Caco-2 (cell line): ENCODE measurements at places on chromosomes 5 and 9.
A peak's percentile ranks its signal among the peaks of the same experiment; 100 is the strongest.

GRCh38 chr9:3035579-3036332, 191.9 kb upstream of the PUM3 start:
- H3K27ac ChIP-seq: no peak overlapping the region
- no peaks in the 10 kb centered on the region for H3K36me3 ChIP-seq
- no peak for DNase-seq
- no peaks in the 10 kb centered on the region for H3K4me1 ChIP-seq

DNA sequence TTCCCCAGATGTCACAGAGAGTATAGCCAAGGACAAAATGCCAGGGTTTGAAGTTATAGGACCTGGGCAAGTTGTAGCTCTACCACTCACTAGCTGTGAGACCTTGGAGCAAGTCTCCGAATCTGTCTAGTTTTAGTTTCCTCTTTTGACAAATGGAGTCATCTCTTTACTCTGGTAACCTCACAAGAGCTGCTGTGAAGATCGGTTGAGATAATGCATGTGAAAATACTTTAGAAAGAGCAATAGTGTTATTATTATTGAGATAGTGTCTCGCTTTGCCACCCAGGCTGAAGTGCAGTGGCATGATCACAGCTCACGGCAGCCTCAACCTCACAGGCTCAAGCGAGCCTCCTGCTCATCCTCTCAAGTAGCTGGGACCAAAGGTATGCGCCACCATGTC, 117.9 kb upstream of the NR5A1 start:
- no peak overlapping the region for H3K27ac ChIP-seq
- no peaks in the 10 kb centered on the region for H3K36me3 ChIP-seq
- H3K4me3 ChIP-seq: no peak overlapping the region

DNA sequence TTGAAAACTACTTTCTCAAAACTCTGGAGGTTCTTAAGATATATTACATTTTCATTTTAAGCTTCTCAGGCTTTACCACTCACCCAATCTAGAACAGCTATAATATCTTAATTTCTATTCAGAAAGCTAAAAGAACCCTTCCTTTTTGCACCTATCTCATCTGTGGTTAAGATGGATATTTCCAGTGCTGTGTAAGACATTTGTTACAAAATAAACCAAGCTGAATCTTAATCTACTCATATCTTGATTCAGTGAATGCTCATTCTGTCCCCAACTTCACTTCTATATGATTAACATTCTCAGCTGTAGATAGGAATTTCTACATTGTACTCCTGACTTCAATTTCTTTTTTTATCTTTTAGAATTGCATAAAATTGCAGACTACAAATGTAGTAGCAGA, 15.0 kb downstream of the ABHD17B start:
- no peak for DNase-seq

GRCh38 chr5:124592891-124593290, 153.5 kb downstream of the ZNF608 start:
- no peaks in the 10 kb centered on the region for H3K27me3 ChIP-seq
- no peaks in the 10 kb centered on the region for H3K36me3 ChIP-seq
- H3K4me3 ChIP-seq: no peak overlapping the region

- no peaks in the 10 kb centered on the region for H3K27me3 ChIP-seq
- DNase-seq: no peak
- H3K27ac ChIP-seq: no peak overlapping the region
- no peaks in the 10 kb centered on the region for H3K36me3 ChIP-seq
- H3K4me1 ChIP-seq: peaks cover 25% of the 10 kb centered on the region
- H3K4me3 ChIP-seq: no peak overlapping the region
Measured at GRCh38 chr5:59094864-59095263, 512.0 kb downstream of the RAB3C start.

- no peak overlapping the region for H3K4me3 ChIP-seq
- no peaks in the 10 kb centered on the region for H3K4me1 ChIP-seq
- DNase-seq: no peak
Measured at GRCh38 chr5:33817301-33817700, 74.5 kb downstream of the ADAMTS12 start.

GRCh38 chr5:55568654-55569512, 34.1 kb upstream of the PLPP1 start:
- H3K27ac ChIP-seq: no peak overlapping the region
- H3K27me3 ChIP-seq: no peaks in the 10 kb centered on the region
- H3K4me1 ChIP-seq: peaks cover 21% of the 10 kb centered on the region
- no peaks in the 10 kb centered on the region for H3K36me3 ChIP-seq

- H3K27ac ChIP-seq: no peak overlapping the region
- H3K36me3 ChIP-seq: no peaks in the 10 kb centered on the region
- H3K27me3 ChIP-seq: no peaks in the 10 kb centered on the region
- H3K4me1 ChIP-seq: no peaks in the 10 kb centered on the region
- DNase-seq: no peak
- H3K4me3 ChIP-seq: no peak overlapping the region
Measured at GRCh38 chr5:155728857-155729683, 597.9 kb upstream of the SGCD start.

GRCh38 chr5:175059687-175060211, 335.4 kb downstream of the MSX2 start:
- no peaks in the 10 kb centered on the region for H3K36me3 ChIP-seq
- no peaks in the 10 kb centered on the region for H3K27me3 ChIP-seq
- peak; percentile 32 for DNase-seq
- H3K27ac ChIP-seq: no peak overlapping the region
- no peaks in the 10 kb centered on the region for H3K4me1 ChIP-seq

DNA sequence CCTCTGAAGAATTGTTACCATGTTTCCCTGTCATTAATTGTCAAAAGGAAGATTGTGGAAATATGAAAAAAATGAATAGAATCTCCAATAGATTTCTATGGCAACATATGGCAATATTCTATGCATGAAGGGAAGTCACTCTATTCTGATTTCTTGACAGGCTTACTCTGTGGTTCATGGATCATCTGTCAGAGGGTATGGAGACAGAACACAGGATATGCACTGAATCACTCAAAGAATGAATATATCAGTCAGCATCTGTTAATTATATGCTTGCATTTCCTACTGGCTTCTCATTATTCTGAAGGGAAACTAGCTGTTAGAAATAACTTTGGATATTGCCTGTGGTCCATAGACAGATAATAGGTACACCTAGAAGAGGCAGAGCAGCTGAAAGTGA, 918.9 kb downstream of the DTWD2 start:
- no peaks in the 10 kb centered on the region for H3K4me1 ChIP-seq
- no peak overlapping the region for H3K27ac ChIP-seq
- no peaks in the 10 kb centered on the region for H3K36me3 ChIP-seq
- H3K4me3 ChIP-seq: no peak overlapping the region
- H3K27me3 ChIP-seq: no peaks in the 10 kb centered on the region

- DNase-seq: peak; percentile 45
- H3K4me3 ChIP-seq: no peak overlapping the region
- no peaks in the 10 kb centered on the region for H3K27me3 ChIP-seq
- H3K36me3 ChIP-seq: no peaks in the 10 kb centered on the region
- H3K4me1 ChIP-seq: peaks cover 52% of the 10 kb centered on the region
Measured at GRCh38 chr9:112341730-112342129, 8.3 kb upstream of the PTBP3 start.

- no peak overlapping the region for H3K27ac ChIP-seq
- no peaks in the 10 kb centered on the region; the same call in 1 of the 2 replicates for H3K27me3 ChIP-seq
- no peak overlapping the region for H3K4me3 ChIP-seq
- no peaks in the 10 kb centered on the region for H3K4me1 ChIP-seq
- no peaks in the 10 kb centered on the region for H3K36me3 ChIP-seq
Measured at GRCh38 chr5:79333852-79334557, 98.1 kb downstream of the JMY start.

DNA sequence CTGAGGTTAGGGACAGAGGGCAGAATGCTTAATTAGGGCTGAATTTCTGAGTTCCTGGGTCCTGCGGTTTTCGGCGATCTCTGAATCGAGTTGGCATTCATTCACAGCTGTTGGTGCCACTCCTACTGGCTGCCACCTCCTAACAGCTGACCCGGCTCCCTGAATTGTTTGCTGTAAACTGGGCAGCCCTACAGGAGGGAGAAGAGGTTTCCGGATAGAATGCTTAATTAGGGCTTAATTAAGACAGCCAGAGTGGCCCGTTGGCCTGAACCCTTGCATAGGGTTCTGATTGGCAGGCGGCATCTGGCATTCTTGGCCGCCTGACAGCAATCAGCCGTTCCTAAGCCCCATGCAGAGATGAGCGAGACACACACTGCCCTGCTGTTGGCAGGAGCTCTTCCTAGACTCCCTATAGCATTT, 25.7 kb downstream of the FRMPD1 start:
- no peak overlapping the region for H3K4me3 ChIP-seq
- no peak for DNase-seq
- no peaks in the 10 kb centered on the region for H3K4me1 ChIP-seq
- no peaks in the 10 kb centered on the region for H3K36me3 ChIP-seq

DNA sequence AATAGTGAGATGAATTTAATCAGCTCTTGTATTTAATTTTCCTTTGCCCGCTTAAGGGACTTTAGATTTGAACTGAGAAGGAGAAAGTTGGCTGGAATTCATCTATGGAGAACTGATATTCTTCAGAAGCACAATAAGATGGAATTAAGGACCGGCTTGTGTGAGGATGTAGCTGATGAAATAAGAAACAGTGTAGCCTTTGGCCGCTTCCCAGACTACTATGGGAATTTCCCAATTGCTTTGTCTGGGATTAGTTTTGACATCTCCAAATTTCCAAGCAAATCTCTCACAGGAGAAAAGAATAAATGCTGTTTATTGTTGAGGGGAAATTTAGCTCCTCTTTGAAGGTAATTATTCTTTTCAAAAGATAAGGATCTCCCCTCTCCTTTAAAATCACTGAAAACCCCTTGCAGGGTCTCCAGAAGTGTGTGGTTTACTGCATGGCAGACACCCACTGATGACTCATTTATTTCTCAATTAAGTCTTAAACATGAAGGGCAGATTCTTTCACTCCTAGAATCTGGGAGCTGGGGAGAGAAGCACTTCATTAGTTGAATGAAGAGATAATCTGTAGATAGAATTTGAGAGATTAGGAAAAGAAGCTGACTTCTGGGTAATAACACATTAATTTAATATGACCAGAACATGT, 606.5 kb upstream of the ADAMTS16 start:
- H3K4me3 ChIP-seq: no peak overlapping the region
- H3K36me3 ChIP-seq: no peaks in the 10 kb centered on the region
- no peaks in the 10 kb centered on the region for H3K4me1 ChIP-seq
- DNase-seq: no peak
- H3K27me3 ChIP-seq: no peaks in the 10 kb centered on the region

GRCh38 chr9:91946653-91947488, 3.2 kb downstream of the ROR2 start:
- H3K27ac ChIP-seq: no peak overlapping the region
- H3K27me3 ChIP-seq: no peaks in the 10 kb centered on the region
- H3K4me1 ChIP-seq: no peaks in the 10 kb centered on the region
- no peak for DNase-seq

- H3K36me3 ChIP-seq: no peaks in the 10 kb centered on the region
- no peak for DNase-seq
- no peaks in the 10 kb centered on the region for H3K4me1 ChIP-seq
- no peak overlapping the region for H3K27ac ChIP-seq
- no peaks in the 10 kb centered on the region for H3K27me3 ChIP-seq
Measured at GRCh38 chr5:113039229-113039933, 62.8 kb downstream of the DCP2 start.
